ENCODE measurements at places on chromosomes 7 and 10. TPM values are rescaled to one million over a fixed set of nuclear protein-coding genes. Genes with fewer than 3 reads are reported as not detected.

The CTAGE15 gene
- not detected for total RNA-seq

DNA sequence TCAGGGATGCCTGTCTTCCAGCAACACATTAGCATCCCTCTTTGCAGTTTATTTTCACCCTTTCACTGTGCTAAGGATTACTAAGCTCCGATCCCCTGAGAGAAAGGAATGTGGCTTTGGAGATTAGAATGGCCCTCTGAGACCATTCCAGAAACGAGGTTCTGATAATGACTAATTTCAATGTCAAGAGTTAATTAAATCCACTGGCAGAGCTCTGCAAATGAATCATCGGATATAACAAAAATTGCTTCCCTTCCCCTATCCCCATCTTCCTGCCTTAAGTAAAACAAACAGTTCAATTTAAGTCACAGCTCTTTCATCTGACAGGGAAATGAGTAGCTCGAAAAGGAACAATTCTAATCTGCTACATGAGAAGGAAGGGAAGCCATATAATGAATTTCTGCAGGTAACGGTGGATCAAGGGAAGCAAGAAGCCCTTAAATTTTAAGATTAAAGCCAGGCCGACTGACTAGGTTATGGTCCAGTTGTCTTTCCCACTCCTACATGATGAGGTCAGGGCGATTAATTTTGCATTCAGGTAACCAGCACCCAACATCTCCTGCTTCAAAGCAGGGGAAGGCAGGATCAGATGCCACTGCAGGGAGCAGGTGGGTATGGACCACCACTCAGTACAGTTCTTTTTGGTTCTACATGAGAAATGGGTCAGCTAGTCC, 50.5 kb downstream of the MALSU1 start:
- H3K4me1 ChIP-seq: peaks cover 8% of the 10 kb centered on the region
- no peak overlapping the region for H3K27ac ChIP-seq
- no peak for DNase-seq
- H3K4me3 ChIP-seq: no peak overlapping the region
- H3K36me3 ChIP-seq: peaks cover 66% of the 10 kb centered on the region

The LRIT1 gene
- total RNA-seq: not detected

The SPDYE2B gene
- not detected for total RNA-seq

The PAPSS2 gene
- 0.29 TPM for total RNA-seq

The CLRN3 gene
- not detected for total RNA-seq

GRCh38 chr7:1407892-1408291, 51.4 kb downstream of the MICALL2 start:
- H3K27ac ChIP-seq: no peak overlapping the region
- peaks cover 46% of the 10 kb centered on the region for H3K4me1 ChIP-seq
- peaks cover 61% of the 10 kb centered on the region for H3K27me3 ChIP-seq
- no peak for DNase-seq
- H3K4me3 ChIP-seq: no peak overlapping the region

- H3K4me1 ChIP-seq: no peaks in the 10 kb centered on the region
- DNase-seq: no peak
- H3K4me3 ChIP-seq: no peak overlapping the region
- H3K27ac ChIP-seq: no peak overlapping the region
Measured at GRCh38 chr7:46143949-46144917, 223.2 kb upstream of the IGFBP3 start.

GRCh38 chr10:79335470-79336235, 11.6 kb upstream of the PPIF start:
- no peak overlapping the region for H3K27ac ChIP-seq
- H3K36me3 ChIP-seq: no peaks in the 10 kb centered on the region
- H3K4me3 ChIP-seq: no peak overlapping the region
- no peaks in the 10 kb centered on the region for H3K4me1 ChIP-seq

The CRHR2 gene
- total RNA-seq: not detected

The HOXA10 gene
- total RNA-seq: not detected

The SAP25 gene
- 3.2 TPM for total RNA-seq

DNA sequence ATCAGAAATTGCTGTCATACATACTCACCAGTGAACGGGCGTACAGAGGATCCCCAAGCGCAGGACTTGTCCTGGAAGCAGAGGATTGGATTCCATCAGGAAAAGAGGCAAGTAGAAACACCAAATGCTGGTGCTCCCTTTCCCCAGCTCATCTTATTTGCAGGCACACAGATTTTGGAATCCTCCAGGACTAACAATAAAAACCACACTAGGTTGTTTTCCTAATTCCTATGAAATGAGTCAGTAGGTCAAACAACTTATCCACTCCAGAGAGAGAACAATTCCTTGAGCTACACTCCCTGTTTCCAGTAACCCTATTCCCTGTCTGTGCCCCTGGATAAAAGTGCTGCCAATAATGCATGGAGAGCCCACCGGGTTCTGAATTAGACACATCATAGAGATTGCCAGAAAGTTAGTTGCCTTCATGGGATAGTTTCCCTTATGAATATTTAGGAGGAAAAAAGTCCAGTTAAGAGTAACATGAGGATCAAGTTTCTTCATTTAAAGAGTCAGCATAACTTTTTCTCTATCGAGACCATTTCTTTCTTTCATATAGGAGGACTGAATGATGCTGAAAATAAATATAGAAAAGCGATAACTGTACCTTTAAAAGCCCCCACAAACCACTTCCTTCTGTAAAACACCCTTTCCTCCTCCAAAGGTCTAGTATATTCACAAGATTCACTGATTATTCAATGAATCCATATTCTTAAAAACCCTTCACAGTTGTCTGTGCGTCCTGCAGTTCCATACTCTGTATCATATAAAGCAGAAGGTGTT, 178.3 kb upstream of the KLF14 start:
- H3K4me3 ChIP-seq: peak overlapping the region; percentile 35
- H3K27ac ChIP-seq: peak overlapping the region; percentile 76
- peaks cover 57% of the 10 kb centered on the region for H3K4me1 ChIP-seq

- peak within 1 kb of the TSS; percentile 66 for H3K4me3 ChIP-seq
- peak within 1 kb of the TSS; percentile 90 for H3K27ac ChIP-seq
- peak; percentile 91 for DNase-seq
- H3K27me3 ChIP-seq: no peaks in the 10 kb centered on the region
Measured at GRCh38 chr7:128830231-128831177, at the start of gene FLNC. Gene FLNC, plus strand, starts transcription at chr7:128830406. Its CDS starts 232 bp downstream, at chr7:128830638.

The HERPUD2 gene
- total RNA-seq: 15.3 TPM

The FAM13C gene
- not detected for total RNA-seq

The OR2A42 gene
- not detected for total RNA-seq

The EPDR1 gene
- total RNA-seq: 0.11 TPM

DNA sequence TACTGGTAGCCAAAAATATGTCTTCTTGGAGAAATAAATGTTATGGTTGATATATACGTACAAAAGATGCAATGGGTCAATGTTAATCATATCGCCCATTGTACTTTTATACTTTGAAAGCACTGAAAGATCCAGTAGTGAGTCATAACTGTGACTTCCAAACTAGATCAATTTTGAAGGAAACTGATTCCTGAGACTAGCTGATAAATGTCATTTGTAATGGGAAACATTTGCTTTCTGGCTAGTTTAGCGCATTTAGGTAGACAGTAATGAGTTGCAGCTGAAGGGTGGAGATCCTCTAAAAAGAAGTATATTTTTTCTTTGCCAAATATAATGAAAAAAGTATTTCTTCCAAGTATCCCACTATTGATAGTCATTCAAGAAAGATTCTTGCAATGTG, 53.5 kb upstream of the ARHGAP21 start:
- no peak overlapping the region for H3K27ac ChIP-seq
- no peaks in the 10 kb centered on the region for H3K36me3 ChIP-seq
- no peaks in the 10 kb centered on the region for H3K4me1 ChIP-seq
- H3K27me3 ChIP-seq: no peaks in the 10 kb centered on the region
- no peak for DNase-seq

DNA sequence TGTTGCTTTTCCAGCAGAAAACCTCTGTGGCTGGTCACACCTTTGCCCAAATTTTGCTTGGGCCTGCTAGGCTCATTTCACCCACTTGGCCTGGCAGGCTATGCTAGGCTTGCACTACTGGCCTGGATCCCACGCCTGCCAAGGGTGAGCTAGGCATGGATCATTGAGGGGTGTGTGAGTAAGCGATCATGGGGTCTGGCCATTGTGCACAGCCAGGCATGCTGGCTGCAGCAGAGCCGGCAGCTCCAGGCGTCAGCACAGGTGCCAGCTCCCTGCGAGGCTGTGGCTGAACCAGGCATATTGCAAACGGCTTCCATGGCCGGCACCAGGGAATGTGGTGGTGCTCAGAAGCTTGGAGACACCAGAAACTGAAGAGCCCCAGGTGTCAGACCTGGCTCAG, 19.2 kb downstream of the CFAP70 start:
- H3K4me3 ChIP-seq: no peak overlapping the region
- H3K36me3 ChIP-seq: no peaks in the 10 kb centered on the region
- no peaks in the 10 kb centered on the region for H3K27me3 ChIP-seq
- peaks cover 3% of the 10 kb centered on the region for H3K4me1 ChIP-seq
- no peak for DNase-seq

GRCh38 chr10:98338896-98339295, 70.9 kb upstream of the LOXL4 start:
- DNase-seq: no peak
- no peaks in the 10 kb centered on the region for H3K4me1 ChIP-seq
- H3K4me3 ChIP-seq: no peak overlapping the region
- peaks cover 31% of the 10 kb centered on the region for H3K27me3 ChIP-seq

GRCh38 chr7:3960942-3961341, 659.9 kb downstream of the SDK1 start:
- no peaks in the 10 kb centered on the region for H3K36me3 ChIP-seq
- no peak for DNase-seq
- H3K27ac ChIP-seq: no peak overlapping the region
- H3K4me3 ChIP-seq: no peak overlapping the region
- H3K4me1 ChIP-seq: no peaks in the 10 kb centered on the region

GRCh38 chr10:113445736-113446135, 107.1 kb upstream of the HABP2 start:
- H3K27ac ChIP-seq: no peak overlapping the region
- no peaks in the 10 kb centered on the region for H3K4me1 ChIP-seq
- no peaks in the 10 kb centered on the region for H3K36me3 ChIP-seq
- no peaks in the 10 kb centered on the region for H3K27me3 ChIP-seq
- H3K4me3 ChIP-seq: no peak overlapping the region

The LLCFC1 gene
- total RNA-seq: not detected

DNA sequence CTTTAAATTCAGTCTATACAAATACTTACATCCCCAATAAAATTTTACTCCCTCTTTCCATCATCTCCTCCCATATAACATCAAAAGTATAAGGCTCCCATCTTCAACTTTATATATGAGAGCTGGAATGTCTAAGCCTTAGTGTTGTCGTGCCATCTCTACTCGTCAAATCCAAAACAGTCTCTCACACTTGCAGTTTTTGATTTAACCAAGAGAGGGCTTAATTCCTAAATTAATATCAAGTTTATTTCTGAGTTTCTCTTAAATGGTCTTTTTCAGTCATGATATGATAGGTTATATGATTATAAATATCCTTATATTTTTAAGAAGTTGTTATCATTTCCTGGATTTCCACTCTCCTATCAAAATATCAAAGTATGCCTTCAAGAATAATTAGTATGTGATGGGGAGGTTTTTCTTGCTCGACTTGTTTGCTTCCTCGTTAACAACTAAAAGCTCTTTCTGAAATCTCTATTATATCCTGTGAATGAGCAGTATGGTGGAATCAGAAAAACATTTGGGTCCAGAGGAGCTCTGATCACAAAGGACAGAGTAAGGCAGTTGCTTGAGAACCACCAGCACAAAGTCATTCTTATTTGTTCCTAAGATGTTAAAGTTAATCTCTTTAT, 12.5 kb upstream of the LIPK start:
- H3K4me3 ChIP-seq: no peak overlapping the region
- H3K27me3 ChIP-seq: no peaks in the 10 kb centered on the region
- H3K36me3 ChIP-seq: no peaks in the 10 kb centered on the region
- no peak for DNase-seq

GRCh38 chr7:143934526-143935325, at the start of gene OR2F2:
Gene OR2F2, plus strand, starts transcription at chr7:143935233. Its CDS starts 0 bp downstream, at chr7:143935233.
- H3K4me1 ChIP-seq: no peaks in the 10 kb centered on the region
- no peak within 1 kb of the TSS for H3K4me3 ChIP-seq
- no peaks in the 10 kb centered on the region for H3K36me3 ChIP-seq
- no peaks in the 10 kb centered on the region for H3K27me3 ChIP-seq

DNA sequence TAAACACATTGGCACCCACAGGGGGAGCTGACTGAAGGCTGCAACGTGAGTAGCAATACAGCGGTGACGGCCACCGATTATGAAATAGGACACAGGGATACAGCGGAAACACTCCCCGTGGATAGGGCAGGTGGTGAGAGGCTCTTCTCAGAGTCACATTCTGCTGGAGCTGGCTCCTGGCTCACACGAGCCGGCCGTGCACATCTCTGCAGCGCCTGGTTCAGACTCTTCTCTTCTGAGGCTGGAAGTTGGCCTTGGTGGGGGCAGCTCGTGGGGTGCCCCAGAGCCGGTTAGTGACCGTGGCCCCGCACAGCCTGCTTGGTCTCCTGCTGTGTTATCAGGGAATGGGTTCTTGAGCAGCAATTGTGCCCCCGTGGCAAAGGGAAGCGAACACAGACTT, 61.3 kb upstream of the EN2 start:
- H3K27ac ChIP-seq: no peak overlapping the region
- no peaks in the 10 kb centered on the region for H3K36me3 ChIP-seq
- H3K27me3 ChIP-seq: peaks cover 83% of the 10 kb centered on the region

DNA sequence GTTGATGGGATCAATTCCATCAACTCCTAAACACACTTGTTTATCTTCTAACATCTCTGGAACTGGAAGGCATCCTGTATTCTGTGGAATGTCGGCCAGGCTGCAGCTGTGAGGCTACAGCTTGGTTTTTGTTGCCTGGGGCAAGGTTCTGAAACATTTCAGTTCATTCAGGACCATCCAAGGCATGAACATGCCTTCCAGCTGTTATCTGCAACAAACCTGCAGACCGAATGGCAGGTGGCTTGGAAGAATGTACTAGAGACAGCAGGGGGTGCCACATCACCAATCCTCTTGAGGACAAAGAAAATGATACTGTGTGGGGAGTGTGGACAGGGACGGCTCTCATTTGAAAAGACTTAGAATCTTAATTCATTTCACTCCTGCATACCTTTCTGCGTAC, 12.4 kb downstream of the PAPOLB start:
- DNase-seq: peak; percentile 48
- no peak overlapping the region for H3K27ac ChIP-seq
- no peaks in the 10 kb centered on the region for H3K27me3 ChIP-seq
- no peak overlapping the region for H3K4me3 ChIP-seq

The LRRC18 gene
- not detected for total RNA-seq

GRCh38 chr10:32988604-32989003, 30.6 kb upstream of the ITGB1 start:
- no peaks in the 10 kb centered on the region for H3K4me1 ChIP-seq
- H3K27me3 ChIP-seq: no peaks in the 10 kb centered on the region
- H3K36me3 ChIP-seq: no peaks in the 10 kb centered on the region
- DNase-seq: no peak
- H3K27ac ChIP-seq: no peak overlapping the region

- DNase-seq: peak; percentile 8
- peak overlapping the region; percentile 15 for H3K4me3 ChIP-seq
- no peaks in the 10 kb centered on the region for H3K27me3 ChIP-seq
- H3K36me3 ChIP-seq: no peaks in the 10 kb centered on the region
- no peaks in the 10 kb centered on the region for H3K4me1 ChIP-seq
Measured at GRCh38 chr7:37570145-37570544, 113.4 kb upstream of the GPR141 start.

GRCh38 chr7:28799619-28800018, 158.5 kb downstream of the TRIL start:
- H3K27ac ChIP-seq: no peak overlapping the region
- no peak for DNase-seq
- no peaks in the 10 kb centered on the region for H3K36me3 ChIP-seq
- no peaks in the 10 kb centered on the region for H3K27me3 ChIP-seq
- H3K4me1 ChIP-seq: no peaks in the 10 kb centered on the region
- H3K4me3 ChIP-seq: no peak overlapping the region

Data from K562 (cell line).